ENCODE measurements at places on chromosomes 7 and 10.

DNA sequence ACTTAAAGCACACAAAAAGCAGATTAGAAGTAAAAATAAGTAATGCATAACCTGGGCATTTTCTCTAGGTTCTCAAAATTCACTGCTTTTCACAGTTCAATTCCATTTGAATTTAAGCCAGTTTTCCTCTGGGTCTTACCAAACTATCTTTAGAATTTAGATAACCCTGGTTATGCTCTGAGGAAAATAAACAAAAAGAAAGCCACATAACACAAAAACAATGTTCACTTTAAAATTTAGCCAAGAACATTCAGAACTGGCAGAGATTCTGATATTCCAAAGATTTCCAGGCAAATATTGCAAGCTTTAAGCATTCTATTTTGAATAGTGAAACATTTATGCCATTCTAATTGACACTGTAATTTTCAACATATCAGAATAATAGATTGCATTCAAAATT lies 50.7 kb upstream of the PRKG1 start:
- DNase-seq, result no peak

- DNase-seq, result no peak
Measured at GRCh38 chr7:152537639-152538038, 101.8 kb upstream of the KMT2C start.

DNA sequence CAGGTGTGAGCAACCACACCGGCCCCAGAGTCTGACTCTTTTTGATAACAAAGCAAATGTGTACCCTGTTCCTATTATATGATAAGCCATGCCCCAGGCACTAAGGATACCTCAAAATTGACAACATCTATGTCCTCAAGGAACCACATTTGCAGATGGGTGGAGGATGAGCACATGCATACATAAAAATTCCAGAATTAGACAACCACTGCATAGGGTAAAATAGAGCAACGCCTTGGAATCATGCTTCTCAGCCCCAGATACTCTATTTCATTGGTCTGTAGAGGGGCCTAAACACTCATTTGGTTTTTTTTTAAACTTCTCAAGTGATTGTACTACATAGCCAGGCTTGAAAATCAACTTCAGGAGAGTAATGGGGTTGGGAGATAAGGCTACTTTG lies 78.7 kb downstream of the SLC25A13 start:
- no peak for DNase-seq

GRCh38 chr7:28036696-28037095 lies 143.9 kb downstream of the JAZF1 start:
- DNase-seq, result no peak

GRCh38 chr10:130481936-130482335 lies 345.7 kb downstream of the GLRX3 start:
- DNase-seq, result no peak

DNA sequence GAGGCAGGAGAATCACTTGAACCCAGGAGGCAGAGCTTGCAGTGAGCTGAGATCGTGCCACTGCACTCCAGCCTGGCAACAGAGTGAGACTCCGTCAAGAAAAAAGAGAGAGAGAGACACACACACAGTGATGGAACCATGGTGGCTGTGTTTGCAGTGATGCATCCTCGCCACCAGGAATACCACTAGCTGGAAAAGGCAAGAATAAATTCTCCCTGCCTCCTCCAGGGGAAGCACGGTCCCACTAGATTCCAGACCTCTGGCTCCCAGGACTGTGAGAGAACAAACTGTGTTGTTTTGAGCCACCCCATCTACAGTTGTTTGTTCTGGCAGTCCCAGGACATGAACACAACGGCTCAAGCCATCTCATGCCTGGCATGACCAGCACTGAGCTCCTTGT lies 320.3 kb upstream of the FOXK1 start:
- no peak for DNase-seq

DNA sequence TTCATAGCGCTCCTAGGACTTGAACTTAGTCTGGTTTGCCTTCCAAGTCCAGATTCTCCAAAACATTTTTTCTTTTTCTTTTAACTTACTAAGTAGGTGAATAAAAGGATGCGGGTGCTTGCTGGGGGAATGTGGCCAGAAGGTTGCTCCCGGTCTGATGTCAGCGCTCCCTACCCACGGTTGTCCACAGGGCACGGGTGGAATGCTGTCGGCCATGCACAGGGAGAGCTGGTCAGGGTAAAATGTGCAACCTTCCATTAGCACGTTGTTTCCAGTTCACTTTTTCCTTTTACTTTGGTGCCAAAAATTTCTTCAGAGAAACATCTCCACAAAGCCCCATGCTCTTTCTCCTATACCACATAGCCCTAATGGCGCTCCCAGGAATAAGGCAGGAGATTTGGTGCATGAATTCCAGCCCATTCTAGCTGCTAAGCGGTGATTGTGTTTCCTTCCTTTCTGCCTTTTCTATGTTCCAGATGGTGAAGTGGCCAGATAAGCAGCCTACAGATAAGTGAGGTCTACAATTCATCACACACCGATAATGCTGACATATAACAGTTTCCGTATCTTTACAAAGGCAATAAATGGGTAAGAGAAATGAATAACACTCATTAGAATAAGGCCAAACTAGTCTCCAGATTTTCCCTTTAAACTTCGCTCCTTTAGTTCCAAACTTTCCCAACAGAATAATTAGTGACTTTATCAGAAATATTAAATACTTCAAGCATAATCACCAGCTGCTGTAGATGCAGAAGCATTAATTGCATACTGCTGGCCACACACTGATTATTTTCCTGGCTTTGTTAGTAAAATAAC lies 138.3 kb upstream of the FGFR2 start:
- DNase-seq, result no peak

GRCh38 chr10:58384095-58384494 lies 1.1 kb upstream of the TFAM start:
- no peak for DNase-seq

DNA sequence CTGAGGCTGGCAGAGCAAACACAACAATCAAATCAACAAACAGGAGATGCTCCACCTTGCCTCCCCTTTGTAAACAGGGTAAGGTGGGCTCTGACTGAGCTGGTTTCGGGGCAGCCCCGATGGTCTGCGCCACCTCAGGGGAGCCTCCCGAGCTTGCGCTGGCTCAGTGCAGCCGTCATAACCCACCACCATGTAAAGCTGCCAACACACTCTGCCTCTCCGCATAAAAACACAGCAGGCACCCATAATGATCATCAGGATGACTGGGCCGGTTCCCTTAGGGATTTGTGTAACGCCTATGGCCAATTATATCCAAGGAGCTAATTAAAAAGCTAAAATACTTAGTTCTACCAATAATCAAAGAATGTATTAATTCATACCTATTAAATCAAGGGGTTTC lies 124.5 kb downstream of the PRPF18 start:
- DNase-seq, result no peak

- DNase-seq, result no peak
Measured at GRCh38 chr7:75650681-75651080, 88.1 kb downstream of the HIP1 start.

All from activated CD4-positive, alpha-beta T cell treated with anti-CD3 and anti-CD28 coated beads for 24 hours (primary cell).